ENCODE measurements at places on chromosomes 7 and 10.
A peak's percentile ranks its signal among the peaks of the same experiment; 100 is the strongest.

GRCh38 chr7:157519798-157520244 lies 183.0 kb downstream of the DNAJB6 start:
- no peaks in the 10 kb centered on the region for H3K4me1 ChIP-seq
- DNase-seq: peak; percentile 19
- H3K27ac ChIP-seq: no peak overlapping the region
- no peak overlapping the region for H3K4me3 ChIP-seq
- peaks cover 6% of the 10 kb centered on the region for H3K27me3 ChIP-seq
- no peaks in the 10 kb centered on the region for H3K36me3 ChIP-seq

- no peaks in the 10 kb centered on the region for H3K36me3 ChIP-seq
- no peak overlapping the region for H3K27ac ChIP-seq
- no peaks in the 10 kb centered on the region for H3K27me3 ChIP-seq
- H3K4me1 ChIP-seq: no peaks in the 10 kb centered on the region
These were observed 330.3 kb upstream of the GHITM start for GRCh38 chr10:83809001-83809400.

DNA sequence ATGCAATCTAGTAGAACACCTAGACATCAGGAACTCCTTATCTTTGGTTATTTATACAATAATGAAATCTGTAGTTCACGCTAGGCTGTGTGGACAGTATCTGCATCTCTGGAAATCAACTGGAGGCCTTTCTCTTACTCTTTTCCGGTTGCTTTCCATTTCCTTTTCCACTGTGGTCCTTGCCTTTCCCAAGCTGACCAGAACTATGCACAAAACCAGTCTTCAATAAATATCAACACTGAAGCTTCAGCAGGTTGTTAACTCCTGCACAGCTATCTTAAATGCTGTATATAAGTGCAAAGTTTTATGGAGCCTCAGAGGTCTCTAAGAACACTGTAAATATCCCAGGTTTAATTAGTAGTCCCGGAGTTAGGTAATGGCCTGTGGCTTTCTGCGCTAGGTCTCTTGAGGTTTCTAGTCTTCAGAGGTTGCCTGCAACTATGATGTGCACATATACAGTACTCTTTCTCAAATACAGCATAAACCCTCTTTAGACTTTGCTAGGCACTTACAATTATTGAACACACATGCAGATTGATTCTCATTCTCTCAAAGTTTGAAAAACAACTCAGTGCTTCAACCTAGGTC lies 2.4 kb downstream of the KLLN start:
- peak overlapping the region; percentile 92 for H3K4me3 ChIP-seq
- H3K27ac ChIP-seq: no peak overlapping the region
- no peaks in the 10 kb centered on the region for H3K27me3 ChIP-seq

DNA sequence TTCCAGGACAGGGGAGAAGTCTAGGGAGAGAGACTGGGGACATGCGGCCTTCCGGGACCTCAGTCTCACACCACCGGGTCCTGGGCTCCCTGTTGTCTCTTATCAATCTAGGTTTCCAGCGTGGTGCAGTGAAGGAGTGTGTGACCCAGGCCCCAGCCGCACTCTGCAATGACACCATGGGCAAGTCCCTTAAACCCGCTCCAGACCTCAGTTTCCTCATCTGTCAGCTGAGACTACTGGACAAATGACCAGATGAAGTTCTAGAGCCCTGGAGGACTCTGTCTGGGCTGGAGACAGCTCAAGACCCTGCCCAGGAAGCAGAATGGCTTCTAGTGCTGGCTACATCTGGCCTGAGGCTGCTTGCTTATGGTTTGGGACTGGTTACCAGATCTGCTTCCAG lies 20.1 kb upstream of the EIF5AL1 start:
- peaks cover 18% of the 10 kb centered on the region for H3K27me3 ChIP-seq
- H3K36me3 ChIP-seq: no peaks in the 10 kb centered on the region
- DNase-seq: no peak
- H3K27ac ChIP-seq: no peak overlapping the region

- H3K36me3 ChIP-seq: peaks cover 4% of the 10 kb centered on the region
- H3K27ac ChIP-seq: no peak overlapping the region
- peaks cover 39% of the 10 kb centered on the region for H3K27me3 ChIP-seq
These were observed 1.1 kb upstream of the MOGAT3 start for GRCh38 chr7:101201695-101202602.

DNA sequence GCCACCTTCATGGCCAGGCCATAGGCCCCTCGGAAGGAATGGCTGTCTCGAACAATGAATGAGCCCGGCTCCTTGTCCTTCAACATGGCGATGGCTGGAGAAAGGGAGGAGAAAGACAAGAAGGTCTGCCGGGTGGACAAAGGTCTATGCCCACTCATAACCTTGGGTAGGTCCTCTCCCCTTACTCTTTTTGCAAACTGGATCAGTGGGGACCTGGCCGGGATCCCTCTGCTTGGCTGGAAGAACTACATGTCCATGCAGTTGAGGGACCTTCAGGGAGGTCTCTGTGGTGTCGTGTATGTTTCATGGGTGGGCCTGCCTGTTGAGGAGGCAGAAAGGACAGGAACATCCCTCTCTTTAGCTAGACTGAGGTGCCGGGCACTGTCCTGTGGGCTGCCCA lies 284.8 kb downstream of the TNS3 start:
- H3K36me3 ChIP-seq: no peaks in the 10 kb centered on the region
- H3K4me1 ChIP-seq: no peaks in the 10 kb centered on the region
- H3K27ac ChIP-seq: no peak overlapping the region
- H3K27me3 ChIP-seq: peaks cover 2% of the 10 kb centered on the region
- H3K4me3 ChIP-seq: no peak overlapping the region
- DNase-seq: no peak
